ENCODE measurements at places on chromosomes 12 and 14.

GRCh38 chr14:59870277-59871165 is at the start of gene RTN1:
Gene RTN1, minus strand, starts transcription at chr14:59870776. Its CDS starts 146 bp downstream, at chr14:59870630.
- peak; percentile 29 for DNase-seq

DNA sequence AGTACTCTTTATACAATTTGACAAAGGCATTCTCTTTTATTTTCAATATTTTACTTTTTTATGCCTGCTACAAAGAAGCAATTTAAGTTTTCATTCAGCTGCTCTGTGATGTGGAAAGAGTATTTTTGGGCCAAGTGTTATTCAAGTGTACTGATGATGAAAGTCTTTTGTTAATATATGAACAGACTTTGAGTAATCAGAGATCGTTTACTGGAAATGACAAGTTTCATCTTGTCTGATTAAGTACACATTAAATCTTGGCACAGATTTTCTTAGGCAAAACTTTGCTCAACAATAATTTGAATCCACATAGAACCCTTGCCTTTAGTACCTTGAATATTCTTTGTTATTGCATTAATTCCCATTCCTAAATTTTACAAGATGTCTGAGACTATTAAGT is 13.3 kb upstream of the PZP start:
- DNase-seq, result no peak

- DNase-seq, result no peak
These were observed 92.1 kb upstream of the CEP83 start for GRCh38 chr12:94551810-94552209.

DNA sequence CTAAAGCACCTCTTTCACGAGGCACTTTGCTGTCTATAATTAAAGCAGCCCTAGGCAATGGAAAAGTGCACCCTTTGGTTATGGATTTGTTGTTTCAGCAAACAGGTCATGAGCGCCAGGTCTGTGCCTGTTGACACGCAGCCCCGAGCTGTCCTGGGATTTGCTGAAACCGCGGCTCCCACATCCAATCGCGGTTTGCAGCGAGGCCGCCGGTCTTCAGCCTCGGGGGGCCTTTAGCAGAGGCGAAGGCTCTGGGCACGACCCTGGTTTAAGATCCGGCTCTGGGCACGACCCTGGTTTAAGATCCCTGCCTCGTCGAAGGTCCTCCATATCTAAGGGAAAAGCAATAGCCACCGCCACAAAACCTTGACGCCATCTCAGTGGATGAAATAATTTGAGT is 79.2 kb downstream of the GLT1D1 start:
- no peak for DNase-seq

- DNase-seq, result no peak
These were observed 22.8 kb upstream of the NXPH4 start for GRCh38 chr12:57193706-57194245.

GRCh38 chr14:61025251-61026223 is 44.5 kb downstream of the SLC38A6 start:
- no peak for DNase-seq

DNA sequence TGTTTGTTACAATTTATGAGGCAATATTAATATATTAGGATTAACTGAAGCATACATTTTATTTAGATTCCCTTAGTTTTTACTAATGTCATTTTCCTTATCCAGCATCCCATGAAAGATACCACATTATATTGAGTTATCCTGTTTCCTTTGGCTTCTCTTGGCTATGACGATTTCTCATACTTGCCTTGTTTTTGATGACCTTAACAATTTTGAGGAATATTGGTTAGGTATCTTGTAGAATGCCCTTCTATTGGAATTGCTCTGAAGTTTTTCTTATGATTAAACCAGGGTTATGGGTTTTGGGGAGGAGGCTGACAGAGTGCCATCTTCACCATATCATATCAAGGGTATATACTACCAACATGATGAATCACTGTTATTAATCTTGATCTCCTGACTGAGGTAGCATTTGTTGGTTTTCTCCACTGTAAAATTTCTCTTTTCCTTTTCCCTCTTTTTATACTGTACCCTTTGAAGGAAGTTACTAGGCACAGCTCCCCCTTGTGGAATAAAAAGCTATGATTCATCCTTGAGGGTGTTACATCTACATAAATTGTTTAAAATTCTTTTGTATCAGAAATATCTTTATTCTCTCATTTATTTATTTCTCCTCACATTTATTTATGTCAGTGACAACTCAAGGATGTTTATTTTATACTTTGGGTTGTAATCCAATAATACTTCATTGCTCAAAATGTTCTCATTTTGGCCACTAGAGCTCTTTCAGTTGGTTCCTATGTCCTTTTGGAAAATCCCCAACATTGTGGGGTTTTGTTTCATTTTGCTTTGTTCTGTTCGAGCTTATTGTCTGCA is 239.0 kb downstream of the SLC16A7 start:
- no peak for DNase-seq

GRCh38 chr12:50788561-50788960 is 24.7 kb downstream of the ATF1 start:
- DNase-seq, result no peak

GRCh38 chr12:5723711-5724252 is 221.3 kb downstream of the ANO2 start:
- no peak for DNase-seq

GRCh38 chr12:52679875-52680274 is 332 bp downstream of the KRT1 start:
- DNase-seq, result no peak

DNA sequence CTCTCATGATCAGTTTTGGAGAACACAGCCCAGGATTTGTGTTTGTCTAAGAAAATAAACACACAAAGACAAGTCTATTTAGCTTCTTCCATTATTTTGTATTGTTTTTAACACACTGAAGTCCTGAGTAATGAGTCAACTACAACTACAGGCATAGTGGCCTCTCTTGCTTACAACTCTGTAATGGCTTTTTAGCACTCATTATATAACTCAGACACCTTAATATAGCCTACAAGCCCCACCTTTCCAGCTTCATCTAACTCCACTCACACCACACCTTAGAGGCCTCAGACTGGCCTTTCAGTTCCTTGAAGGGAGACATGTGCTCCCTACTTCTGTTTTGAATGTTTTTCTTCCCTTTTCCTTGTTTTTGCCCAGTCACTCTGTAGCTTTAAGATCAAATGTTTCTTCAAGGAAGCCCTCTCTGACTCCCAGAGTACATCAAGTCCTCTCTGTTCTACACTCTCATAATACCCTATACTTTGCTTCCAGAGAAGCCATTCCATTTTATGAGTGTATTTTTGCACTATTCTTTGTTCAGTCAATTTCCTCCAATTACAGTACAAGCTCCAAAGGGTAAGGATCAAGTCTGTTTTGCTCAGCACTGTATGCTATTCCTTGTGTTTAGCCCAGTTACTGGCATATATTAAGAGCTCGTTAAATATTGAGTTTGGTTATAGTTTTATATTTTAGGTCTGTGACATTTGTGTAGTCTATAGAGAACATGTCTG is 233.6 kb upstream of the ARHGAP5 start:
- DNase-seq, result no peak

- DNase-seq, result no peak
These were observed 4.3 kb downstream of the P2RX4 start for GRCh38 chr12:121214166-121214777.

GRCh38 chr12:130478786-130479185 is 141.1 kb downstream of the PIWIL1 start:
- DNase-seq, result no peak

DNA sequence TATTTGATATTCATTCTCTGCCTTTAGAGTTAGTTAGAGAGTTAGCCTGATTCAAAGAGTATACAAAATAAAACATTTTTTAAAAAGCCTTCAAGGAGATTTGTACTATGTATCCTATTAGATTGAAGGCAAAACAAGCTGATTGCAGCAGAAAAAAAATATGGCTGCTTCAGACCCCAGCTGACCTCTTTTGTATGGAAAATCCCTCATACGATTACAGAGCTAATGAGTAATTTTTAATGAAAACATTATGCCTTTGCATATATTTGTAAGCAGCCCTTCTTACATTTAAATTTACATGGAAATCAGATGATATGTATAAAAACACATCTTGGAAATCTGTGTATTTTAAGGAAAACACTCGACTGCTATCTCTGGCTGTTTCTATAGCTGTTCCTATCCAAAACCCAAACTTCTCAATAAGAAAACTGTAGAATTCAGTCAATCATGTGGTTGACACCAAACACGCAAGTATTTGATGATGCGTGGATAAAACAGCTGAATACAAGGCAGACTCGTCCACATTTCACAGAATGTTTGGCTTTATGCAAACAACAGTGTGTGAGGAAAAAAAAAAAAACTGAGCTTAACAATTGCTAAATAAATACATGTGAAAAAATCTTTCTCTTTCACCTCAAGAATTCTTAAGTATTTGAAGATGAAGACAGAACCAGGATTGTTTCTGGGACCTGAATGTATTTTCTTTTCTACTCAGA is 275.3 kb downstream of the EGLN3 start:
- no peak for DNase-seq

- DNase-seq, result no peak
These were observed 68.7 kb downstream of the RPAP3 start for GRCh38 chr12:47636908-47637780.

DNA sequence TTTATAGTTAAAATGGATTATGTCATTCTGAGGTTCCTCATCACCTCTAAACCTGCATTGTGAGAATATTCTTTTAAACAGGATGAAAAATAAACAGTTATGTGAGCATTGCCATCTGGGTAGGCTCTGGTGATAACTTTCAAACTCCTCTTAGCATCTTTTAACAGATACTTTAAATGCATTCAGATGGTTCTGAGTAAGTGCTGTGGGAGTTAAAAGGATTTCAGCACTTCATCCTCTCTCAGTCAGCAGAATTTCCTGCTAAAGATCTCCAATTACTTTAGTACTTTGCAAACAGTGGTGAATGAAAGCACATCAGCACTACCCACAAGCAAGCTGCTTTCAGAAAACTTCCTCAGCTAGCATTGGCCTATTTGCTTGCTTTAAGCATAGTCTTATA is 59.3 kb upstream of the TMTC1 start:
- DNase-seq, result no peak

- DNase-seq, result no peak
These were observed 188.2 kb downstream of the FUT8 start for GRCh38 chr14:65600742-65601141.

GRCh38 chr14:58821421-58821820 is 183.7 kb downstream of the DACT1 start:
- no peak for DNase-seq

GRCh38 chr12:117523971-117524370 is 162.5 kb upstream of the NOS1 start:
- no peak for DNase-seq

DNA sequence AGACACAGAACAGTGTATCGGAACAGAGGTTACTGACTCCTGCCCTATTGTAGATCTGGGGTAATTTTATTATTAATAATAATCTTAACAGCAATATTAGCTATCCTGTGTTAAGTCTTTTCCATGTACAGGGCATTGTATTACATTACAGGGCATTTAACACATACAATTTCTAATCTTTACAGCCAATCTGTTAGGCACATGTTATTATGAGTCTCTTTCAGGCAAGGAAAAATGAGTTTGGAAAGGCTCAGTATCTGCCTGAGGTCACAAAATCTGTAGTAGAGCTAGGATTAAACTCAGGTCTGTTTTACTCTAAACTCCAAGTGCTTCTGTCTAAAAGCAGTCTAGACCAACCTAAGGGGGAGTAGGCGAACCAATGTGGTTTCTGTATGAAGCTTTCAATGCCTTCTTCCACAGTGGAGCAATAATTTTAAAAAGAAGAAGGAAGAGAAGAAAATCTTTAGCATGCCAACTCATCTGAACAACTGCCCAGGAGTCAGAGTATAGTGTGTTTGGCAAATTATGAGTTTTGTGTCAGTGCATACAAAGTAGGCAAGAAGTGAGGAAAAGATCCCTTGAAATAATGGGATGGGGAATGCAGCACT is 192.6 kb downstream of the CHST11 start:
- DNase-seq, result no peak

- no peak for DNase-seq
These were observed 5.8 kb downstream of the PLEKHD1 start for GRCh38 chr14:69490219-69490918.

DNA sequence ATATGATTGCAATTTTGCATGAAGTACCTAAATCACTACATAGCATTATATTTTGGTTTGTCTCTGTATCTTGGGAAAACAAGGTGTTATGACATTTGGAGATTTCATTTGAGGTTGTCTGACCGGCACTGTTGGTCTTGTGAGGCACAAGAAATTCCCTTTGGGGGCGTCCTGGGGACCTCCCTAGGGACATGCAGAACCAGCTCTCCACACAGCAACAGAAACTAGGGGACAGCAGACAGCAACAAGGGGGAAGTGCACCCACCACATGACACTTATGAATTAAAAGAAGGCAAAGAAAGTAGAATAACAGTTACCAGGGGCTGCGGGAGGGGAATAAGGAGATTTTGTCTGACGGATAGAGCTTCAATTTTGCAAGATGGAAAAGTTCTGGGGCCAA is 14.4 kb downstream of the DDX54 start:
- no peak for DNase-seq

DNA sequence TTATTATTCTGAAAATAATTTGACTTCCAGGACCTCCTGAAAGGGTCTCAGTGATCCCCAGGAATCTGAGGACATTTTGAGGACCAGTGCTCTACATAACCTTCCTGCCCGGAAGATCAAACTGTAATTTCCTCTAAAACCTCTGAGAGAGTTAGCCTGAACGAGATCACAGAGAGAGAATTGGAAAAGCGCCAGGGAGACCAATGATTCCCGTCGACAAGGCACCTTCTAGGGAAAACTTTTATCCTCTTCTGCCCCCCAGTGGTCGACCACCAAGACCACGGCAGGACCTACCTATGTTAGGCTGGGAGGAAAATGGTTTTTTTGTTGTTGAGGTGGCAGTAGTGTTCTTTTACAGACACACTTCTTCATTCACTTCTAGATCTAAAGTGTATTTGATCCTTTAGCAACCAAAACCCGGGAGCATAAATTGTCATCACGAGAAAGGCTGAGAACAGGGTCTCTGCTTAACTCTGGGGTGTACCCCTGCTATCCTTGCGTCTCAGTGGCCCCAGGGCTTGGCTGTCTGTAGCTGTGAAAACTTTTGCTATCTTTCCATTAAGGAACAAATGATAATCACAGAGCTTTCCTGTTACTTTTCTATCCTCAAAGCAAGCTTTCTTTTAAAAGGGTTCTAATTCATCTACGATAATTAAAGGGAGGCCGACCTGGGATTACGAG is 62.9 kb upstream of the NID2 start:
- DNase-seq, result no peak

DNA sequence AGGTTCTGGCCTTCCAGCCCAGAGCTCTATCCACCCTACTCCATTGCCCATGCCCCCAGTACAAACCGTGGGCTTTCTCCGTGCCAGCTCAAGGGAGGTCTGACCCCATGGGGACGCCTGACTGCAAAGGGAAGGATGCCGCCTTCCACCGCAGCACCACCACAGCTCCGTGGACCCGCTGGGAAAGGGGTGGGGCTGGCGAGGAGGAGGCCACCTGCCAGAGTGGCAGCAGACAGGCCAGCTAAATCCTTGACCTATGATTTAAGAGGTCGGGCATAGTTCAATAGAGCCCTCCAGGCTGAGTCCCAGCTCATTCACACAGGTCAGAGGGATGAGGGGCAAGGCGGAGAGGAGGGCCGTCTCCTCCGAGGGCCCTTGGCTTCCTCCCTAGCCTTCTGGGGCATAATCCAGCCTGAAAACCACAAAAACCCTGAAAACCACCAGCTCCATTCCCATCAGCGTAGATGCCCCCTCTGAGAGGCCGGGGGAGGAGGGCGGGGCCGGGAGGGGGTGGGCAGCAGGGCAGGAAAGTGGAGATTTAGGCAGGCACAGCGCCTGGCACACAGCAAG is 14.9 kb upstream of the FIGNL2 start:
- no peak for DNase-seq

Data from GM12892 (cell line).